Glutamatergic neuron (in vitro differentiated cells): ENCODE measurements at places on chromosomes 5 and 9.

- no peak for DNase-seq
These were observed 105.2 kb downstream of the ST8SIA4 start for GRCh38 chr5:100797861-100798260.

- no peak for DNase-seq
These were observed 23.2 kb downstream of the STK10 start for GRCh38 chr5:172164769-172165212.

DNA sequence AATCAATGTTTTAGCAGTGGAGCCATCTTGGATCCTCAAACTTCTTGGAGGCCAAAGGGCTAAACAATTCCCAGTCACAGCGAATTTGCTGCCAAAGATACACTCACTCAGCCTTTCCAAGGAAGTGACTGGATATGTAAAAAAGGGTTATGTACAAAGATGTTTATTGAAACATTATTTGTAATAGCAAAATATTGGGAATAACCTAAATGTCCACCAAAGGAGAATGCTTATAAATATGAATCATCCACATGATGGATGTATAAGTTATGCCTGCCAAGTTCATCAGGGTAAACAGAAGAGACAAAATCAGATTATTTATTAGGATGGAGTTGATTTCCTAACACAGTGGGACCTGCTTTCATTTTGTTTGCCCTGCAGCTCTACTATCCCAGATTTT is 145.2 kb upstream of the ABCA1 start:
- no peak for DNase-seq

- no peak for DNase-seq
These were observed 27.3 kb downstream of the SLC31A2 start for GRCh38 chr9:113178087-113178486.

DNA sequence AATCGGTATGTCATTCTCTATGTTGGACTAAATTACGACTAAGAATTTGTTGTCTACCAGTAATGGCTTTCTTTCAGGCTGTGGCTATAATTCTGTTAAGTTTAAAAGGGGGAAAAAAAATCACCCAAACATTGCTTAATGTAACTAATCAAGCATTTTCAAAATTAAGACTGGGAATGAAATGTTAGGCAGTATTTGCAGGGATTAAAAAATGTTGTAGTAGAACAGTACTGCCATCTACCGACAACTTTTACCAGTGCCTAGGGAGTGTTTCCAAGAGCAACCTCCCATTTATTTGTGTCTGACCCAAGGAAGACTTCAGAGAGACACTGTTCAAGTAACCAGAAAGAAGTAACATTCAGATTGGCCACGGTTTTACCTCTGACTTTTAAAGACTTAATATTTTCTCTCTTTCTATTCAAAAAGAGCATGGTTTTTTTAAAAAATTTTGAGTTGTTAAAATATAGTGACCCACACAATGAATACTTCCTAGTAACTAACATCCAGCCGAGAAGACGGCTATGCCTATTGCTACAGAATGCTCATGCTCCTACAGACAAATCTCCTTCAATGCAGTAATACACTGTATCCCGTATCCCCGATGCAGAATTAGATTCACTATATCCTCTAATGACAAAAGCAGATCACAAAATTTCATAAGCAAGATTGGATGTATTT is 92.4 kb downstream of the ARL15 start:
- DNase-seq, result no peak

DNA sequence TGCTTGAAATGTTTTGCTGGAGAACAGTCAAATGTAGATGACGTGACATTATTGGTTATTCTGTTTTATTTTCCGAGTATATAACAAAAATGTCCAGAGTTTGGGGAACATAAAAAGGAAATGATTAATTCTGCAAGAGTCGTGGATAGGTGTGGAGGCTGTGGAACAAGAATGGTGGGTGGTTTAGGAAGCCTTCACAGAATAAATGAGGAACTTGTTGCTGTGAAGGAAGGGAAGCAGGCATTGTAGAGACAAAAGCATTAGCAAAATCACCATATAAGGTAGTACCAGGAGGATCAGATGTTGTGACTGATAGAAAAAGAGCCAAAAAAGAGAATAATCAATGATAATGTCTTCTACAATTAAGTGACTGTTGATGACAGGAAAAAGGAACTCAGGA is 66.2 kb upstream of the CNTLN start:
- DNase-seq, result no peak

GRCh38 chr9:76605321-76605900 is 146.4 kb downstream of the GCNT1 start:
- no peak for DNase-seq

DNA sequence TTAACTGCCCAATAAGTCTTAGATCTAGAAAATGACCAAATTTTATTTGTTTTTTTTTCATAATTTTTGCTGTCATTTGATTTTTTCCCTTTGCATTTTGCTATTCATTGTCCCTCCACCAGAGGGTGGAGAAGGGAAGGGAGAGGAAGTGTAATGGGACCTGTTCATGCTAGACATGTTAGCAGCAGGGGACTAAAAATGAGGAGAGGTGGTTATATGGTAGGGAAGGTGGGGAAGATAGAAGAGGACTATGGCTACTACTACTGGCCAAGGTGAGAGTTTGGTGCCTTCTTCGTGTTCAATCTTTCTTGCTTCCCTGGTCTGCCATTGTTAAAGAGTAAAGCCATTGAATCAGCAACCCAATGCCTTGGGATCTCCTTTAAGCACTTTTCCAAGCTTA is 6.4 kb downstream of the GRIA1 start:
- DNase-seq, result no peak

DNA sequence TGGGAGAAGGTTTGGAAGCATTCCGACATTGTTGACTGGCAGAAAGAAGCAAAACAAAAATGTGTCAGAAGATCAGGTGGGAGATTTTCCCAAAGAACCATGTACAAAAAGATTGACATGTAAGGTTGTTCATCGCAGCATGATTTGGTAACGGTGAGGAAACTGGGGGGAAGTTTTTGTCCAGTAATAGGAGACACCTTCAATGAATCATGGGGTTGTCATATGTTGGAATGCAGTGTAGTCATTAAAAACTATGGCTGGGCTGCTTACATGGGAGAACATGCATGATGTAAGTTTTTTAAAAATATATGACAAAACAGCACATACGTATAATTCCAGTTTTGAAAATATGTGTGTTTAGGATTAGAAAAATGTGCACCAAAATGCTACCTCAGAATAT is 50.5 kb downstream of the HSD17B3 start:
- no peak for DNase-seq

DNA sequence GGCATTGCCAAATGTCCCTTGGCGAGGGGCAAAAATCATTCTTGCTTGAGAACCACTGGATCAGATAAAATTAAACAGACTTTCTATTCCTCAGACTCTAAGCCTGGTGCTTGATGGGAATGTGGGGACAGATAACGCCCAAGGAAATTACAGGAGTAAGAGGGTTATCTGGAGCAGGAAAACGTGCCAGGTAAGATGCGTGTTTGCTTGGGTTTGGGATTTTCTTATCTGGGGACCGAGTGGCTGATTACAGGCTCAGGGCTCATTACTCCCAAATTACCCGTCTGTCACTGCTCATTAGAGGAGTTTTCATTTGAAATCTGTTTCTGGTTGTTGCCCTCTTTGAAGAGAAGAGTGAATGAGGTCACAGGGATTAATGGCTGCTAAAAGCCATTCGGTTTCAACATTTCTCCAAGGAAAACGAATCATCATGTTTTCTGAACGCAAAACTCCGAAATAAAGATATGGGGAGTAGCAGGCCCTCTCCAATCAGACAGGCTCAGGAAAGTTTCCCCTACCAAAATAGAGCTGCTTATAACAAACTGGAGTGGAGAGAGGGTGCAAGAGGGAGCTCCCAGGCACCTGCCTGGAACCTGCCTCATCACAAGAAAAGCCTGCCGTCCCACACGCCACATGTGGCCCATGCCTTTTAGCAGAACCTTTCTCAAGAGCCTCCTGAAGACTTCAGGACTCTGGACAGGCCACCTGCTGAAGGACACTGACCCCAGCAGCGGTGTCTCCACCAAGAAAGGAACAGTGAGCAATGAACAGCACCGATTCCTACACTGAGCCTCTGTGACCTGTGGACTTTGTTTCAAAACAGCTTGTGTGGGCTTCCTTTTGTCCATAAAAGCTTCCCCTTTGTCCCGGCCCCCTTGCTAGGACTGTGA is 136.4 kb downstream of the ICE1 start:
- DNase-seq, result no peak

- DNase-seq, result no peak
These were observed 8.2 kb downstream of the GNE start for GRCh38 chr9:36250079-36250478.

- peak; percentile 37 for DNase-seq
These were observed 28.8 kb downstream of the ADAMTSL2 start for GRCh38 chr9:133563291-133563796.

- peak; percentile 77 for DNase-seq
These were observed 44.5 kb upstream of the NR5A1 start for GRCh38 chr9:124551472-124552272.

GRCh38 chr5:112933651-112934365 is 11.8 kb upstream of the REEP5 start:
- DNase-seq, result no peak

DNA sequence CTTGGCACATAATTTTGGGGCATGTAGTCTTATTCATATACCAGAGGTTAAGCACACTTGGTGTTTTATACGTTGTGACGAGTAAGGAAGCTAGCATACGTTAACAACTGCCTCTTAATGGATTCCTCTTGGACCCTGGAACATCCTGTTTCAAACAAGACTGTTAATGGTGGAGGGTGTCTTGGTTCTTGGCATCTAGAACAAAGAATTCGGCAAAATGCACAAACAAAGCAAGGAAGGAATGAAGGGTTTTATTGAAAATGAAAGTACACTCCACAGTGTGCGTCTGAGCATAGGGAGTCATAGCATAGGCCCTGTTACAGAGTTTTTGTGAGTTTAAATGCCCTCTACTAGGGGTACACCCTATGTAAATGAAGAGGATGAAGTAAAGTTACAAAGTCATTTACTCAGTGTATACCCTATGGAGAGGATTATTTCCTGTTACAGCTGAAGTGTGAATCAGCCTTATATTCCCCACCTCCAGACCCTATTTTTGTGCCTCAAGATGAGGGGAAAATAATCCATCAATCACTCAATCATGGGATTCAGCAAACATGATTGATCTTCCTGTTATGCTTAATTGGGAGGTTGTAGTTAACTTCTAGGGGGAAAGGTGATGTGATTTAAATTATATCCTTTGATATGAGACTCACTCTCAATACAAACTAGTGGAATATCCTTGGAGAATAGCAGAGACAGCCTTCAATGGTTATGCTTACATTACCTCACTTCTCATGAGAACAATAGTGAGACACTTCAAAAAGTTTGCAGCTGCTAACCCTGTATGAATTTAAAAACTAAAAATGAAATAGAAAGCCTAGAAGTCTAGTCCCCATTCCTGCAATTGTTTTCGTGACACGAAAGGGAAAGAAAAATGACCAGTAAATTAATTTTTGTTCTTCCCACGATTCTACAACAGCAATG is 84.9 kb upstream of the MYO10 start:
- no peak for DNase-seq

DNA sequence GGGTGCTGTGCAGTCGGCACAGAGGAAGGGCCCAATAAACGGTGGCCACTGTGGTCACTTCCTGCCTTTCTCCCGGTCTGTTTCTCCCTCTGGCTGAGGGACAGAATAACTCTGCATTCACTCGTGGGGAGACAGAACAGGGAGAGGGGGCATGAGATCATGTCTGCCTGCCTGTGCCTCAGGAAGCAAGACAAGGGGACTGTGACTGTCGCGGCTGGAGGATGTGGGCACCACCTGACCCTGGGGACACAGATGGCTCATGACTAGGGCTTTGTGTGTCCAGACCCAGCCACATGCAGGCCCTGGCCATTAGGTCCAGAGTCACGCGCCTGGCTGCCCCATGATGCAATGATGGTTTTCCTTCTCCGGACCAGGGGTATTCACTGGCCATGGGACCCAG is 5.8 kb downstream of the TRUB2 start:
- no peak for DNase-seq

- no peak for DNase-seq
These were observed 1356.4 kb downstream of the EFNA5 start for GRCh38 chr5:106314221-106314824.

- DNase-seq, result no peak
These were observed 84.6 kb downstream of the PAPPA start for GRCh38 chr9:116238225-116238624.

- no peak for DNase-seq
These were observed 113.5 kb upstream of the PCA3 start for GRCh38 chr9:76650692-76651091.

- DNase-seq, result no peak
These were observed 91.1 kb upstream of the TBCA start for GRCh38 chr5:77867194-77867691.

DNA sequence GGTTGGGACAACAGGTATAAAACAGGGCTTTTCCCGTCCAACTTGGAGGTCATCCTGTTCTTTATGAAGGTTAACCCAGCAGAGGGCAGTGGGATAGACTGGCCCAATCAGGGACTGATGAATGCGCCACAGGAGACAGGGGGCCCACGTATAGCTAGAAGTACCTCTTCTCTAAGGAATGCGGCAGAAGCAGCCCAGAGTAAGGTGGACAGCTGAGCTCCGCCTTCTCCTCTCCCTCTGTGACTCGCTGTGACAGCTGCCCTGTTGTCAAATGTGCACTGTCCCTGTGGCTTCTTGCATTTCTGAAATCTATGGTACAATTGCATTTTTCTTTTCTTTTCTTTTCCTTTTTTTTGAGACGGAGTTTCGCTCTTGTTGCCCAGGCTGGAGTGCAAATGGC is 306.6 kb downstream of the FBXL7 start:
- DNase-seq, result no peak

DNA sequence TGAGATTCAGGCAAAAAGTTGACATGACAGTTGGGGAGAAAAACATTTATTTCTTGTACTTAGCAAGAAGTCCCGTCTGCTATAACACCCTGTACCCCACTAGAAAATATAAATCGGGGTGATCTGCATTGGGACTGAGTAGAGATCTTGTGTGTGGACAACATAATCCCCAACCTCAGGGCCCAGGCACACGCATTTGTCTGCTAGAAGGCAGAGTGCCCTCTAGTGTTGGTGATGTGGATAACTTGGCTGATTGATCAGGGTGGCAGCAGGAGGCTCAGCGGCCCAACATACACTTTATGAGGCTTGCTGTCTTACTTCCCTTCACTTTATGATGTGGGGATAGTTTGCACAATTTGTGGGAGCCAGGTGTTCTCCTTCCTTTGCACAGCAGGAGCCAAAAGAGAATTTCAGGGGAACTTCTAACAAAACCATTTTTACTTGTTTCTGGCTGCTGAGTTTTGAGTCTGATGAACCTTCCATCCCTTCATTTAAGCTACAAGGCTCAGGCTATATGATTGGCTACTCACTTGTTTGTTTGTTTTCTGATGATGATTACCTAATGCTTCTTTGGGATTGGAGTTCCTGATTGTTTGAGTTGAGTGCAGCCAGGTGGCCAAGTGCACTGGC is 263.2 kb downstream of the DMAC1 start:
- DNase-seq, result peak; percentile 45

GRCh38 chr5:40524677-40525076 is 155.0 kb upstream of the PTGER4 start:
- no peak for DNase-seq

- DNase-seq, result no peak
These were observed 115.1 kb upstream of the TSLP start for GRCh38 chr5:110956280-110956912.

- no peak for DNase-seq
These were observed 470.6 kb downstream of the CCDC171 start for GRCh38 chr9:16023446-16023845.

GRCh38 chr5:34914671-34915138 is 599 bp downstream of the RAD1 start:
- DNase-seq, result peak; percentile 24
